Stimulated activated CD4-positive, alpha-beta T cell treated with anti-CD3 and anti-CD28 coated beads, Interleukin-4, amount 100 ng/mL, for 4 hours (primary cell): ENCODE measurements at places on chromosomes 13 and 19.
A peak's percentile ranks its signal among the peaks of the same experiment; 100 is the strongest.

DNA sequence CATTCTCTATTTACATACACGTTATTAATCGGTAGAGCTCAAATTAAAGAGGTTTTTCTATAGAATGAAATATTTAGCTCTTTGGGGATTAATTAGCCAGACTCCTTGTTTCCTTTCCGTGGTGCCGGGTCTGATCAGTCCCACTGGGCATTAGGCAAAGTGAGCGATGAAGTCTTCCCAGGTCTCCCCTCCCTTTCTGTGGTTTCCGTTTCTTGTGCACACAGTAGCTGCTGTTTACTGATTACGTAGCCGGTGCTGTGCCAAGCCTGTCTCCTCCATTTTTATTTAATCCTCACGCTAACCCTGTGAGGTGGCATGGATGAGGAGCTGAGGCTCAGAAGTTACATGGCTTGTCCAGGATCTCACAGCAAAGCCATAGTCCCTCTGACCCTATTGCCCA is 9.0 kb downstream of the SLC25A15 start:
- no peak for DNase-seq

- no peak for DNase-seq
Observed at GRCh38 chr13:78197231-78197630, 278.6 kb upstream of the EDNRB start.

GRCh38 chr19:56840451-56841192 is at the start of the genes PEG3 and ZIM2:
PEG3 (minus strand) TSS chr19:56840726; CDS start chr19:56824655, 16,071 bp downstream.
ZIM2 (minus strand) TSS chr19:56840726; CDS start chr19:56824277, 16,449 bp downstream.
- no peak for DNase-seq

GRCh38 chr13:21638319-21639282 is 32.3 kb upstream of the FGF9 start:
- DNase-seq, result no peak

DNA sequence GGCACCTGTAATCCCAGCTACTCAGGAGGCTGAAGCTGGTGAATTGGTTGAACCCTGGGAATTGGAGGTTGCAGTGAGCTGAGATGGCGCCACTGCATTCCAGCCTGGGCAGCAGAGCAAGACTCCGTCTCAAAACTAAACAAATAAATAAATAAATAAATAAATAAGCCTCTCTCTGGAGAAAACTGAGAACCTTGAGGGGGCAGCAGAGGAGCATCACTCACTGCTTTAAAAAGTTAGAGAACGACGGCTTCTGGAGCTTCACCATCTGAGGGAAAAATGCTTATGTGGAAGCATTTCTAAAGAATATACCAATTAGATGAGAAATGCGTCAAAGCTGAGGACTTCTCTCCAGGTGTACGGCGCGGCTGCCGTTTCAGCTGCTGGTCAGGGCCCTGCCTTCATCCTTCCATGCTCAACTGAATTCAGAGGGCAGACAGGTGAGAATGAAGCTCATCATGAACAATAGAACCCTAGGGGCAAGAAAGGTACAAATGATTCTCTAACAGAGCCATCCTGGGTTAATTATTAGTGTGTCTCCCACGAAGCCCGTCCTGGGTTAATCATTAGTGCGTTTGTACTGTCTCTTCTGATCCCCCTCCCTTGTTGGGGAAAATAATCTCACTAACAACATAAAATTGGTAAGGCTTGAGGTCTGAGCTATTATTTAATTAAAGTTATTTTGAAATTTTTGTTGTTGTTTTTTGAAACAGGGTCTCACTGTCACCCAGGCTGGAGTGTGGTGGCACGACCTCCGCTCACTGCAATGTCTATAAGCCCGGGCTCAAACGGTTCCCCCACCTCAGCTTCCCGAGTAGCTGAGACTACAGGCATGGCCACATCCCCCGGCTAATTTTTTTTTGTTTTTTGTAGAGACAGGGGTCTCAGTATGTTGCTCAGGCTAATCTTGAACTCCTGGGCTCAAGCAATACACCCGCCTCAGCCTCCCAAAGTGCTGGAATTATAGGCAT is 80.1 kb downstream of the IPO5 start:
- no peak for DNase-seq

GRCh38 chr13:45468635-45469034 is 3.9 kb downstream of the COG3 start:
- DNase-seq, result no peak

GRCh38 chr13:24133021-24133795 is 27.3 kb upstream of the SPATA13 start:
- no peak for DNase-seq

GRCh38 chr19:49338691-49339300 is 3.6 kb downstream of the CD37 start:
- DNase-seq, result no peak

DNA sequence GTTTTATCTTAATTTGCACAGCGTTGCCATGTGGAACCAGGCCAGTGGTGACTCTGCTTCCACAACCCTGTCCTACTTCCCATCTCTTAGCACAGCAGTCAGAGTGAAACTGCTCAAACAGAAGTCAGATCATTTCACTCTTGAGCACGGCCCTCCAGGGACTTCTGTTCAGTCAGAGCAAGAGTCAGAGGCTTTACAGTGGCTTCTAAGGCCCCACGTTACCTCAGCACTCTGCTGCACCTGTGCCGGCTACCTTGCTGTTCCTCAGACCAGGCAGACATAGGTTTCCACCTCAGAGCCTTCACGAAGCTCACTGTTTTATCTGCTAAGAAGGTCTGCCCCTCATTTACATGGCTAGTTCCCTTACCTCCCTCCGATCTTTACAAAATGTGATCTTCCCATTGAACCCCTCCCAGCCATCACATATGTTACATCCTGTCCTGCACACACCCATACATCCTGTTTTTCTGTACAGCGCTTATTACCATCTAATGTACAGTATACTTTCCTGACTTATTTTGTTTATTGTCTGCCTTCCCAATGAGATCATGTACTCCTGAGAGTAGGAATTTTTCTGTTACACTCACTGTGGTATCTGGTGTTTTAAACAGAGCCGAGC is 41.6 kb downstream of the TM9SF2 start:
- no peak for DNase-seq

- DNase-seq, result no peak
Observed at GRCh38 chr13:41645331-41645730, 188.0 kb downstream of the RGCC start.

- DNase-seq, result no peak
Observed at GRCh38 chr13:76762721-76763120, 123.5 kb downstream of the KCTD12 start.

- DNase-seq, result no peak
Observed at GRCh38 chr19:44617110-44617880, 3.9 kb downstream of the IGSF23 start.

DNA sequence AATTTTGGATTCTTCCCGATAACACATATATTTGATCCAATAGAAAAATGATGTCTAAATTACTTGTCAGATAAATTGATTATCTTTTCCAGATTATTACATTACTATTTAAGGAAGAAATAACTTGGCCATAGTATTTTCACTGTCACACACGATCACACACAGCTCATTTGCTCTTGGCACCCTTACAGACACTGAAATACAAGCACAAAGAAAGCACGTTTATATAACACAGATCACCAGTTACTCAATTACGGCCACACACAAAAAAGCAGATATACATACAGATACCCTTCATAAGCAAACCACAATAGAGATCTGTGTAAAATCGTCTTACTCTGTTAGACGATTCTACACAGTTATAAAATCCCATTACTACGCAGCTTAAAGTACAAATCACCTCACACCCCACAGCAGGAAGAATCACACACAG is 716 bp upstream of the ZNF420 start:
- no peak for DNase-seq

- no peak for DNase-seq
Observed at GRCh38 chr19:34188408-34188807, 16.1 kb downstream of the LSM14A start.

GRCh38 chr13:45327253-45327955 is 13.6 kb downstream of the TPT1 start:
- DNase-seq, result no peak

- DNase-seq, result no peak
Observed at GRCh38 chr19:17322854-17323253, 11.8 kb downstream of the ANO8 start.

- no peak for DNase-seq
Observed at GRCh38 chr13:26463848-26464247, 93.6 kb upstream of the WASF3 start.

DNA sequence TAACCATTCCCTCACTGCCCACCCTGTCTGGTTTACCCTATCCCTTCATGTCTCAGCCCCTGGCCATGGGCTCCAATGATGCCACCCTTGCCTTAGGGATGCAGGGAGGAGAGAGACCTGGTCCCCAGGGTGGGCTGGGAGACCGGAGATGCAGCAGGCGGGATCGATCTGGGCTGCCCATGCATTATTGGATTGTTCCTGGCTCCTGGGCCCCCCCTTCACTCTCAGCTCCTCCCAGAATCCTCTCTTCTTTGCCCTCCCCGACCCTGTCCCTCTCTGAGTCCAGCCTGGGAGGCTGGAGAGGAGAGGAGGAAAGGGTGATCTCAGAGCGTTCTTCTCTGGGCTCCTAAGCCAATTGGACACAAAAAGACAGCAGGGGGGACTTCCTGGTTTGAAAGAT is 5.8 kb downstream of the KASH5 start:
- DNase-seq, result no peak

- DNase-seq, result no peak
Observed at GRCh38 chr13:80151016-80151415, 189.9 kb downstream of the SPRY2 start.

GRCh38 chr13:59686798-59687394 is 476.8 kb downstream of the DIAPH3 start:
- no peak for DNase-seq

DNA sequence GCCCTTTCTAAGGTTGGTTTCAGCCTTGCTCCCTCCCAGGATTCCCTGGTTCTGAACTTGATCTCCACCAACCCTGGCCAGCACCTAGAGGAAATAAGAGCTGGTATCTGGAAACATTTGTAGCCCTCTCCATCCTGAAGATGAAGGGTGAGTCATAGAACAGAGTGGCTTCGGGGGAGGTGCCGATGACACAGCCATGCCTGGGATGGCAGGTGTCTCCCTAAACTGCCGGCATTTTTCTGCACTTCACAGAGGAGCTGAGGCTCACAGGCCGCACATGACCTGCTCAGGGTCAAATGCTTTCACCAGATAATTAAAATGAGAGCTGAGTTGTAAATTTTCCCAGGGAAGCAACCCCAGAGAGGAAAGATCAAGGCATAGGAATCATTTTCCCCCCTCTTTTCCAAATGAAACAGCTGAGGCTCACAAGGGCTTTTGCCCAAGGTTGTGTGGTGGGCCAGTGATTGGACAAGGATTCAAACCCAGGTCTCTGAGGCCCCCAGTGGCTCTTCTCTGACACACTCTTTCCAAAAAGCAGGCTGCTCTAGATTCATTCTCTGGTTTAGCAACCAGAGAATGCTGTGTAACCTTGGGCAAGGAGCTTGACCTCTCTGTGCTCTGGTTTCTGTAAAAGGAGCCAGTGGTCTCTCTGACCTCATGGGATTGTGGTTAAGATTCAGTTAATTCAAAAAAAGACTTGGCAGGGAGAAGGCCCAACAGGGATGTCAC is 1.2 kb upstream of the SLC25A42 start:
- DNase-seq, result peak; percentile 16

GRCh38 chr19:37931881-37932655 is 25.1 kb downstream of the SIPA1L3 start:
- no peak for DNase-seq

DNA sequence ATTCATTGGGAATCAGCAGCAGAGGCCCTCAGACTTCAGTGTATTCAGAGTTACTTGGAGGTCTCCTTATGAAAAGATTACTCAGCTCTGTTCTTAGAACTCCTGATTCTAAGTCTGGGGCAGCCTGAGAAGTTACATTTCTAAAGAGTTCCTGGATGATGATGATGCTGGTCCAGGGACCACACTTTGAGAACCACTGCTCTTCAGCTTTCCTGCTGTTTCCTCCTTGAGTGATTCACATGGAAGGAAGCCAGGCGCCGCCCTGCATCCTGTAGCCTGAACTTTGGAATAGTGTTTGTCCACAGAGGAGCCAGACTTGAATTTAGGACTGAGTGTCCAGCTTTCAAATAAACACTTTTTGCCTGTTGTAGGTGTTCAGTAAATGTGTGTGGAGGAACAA is 2.9 kb downstream of the CEBPG start:
- no peak for DNase-seq

GRCh38 chr19:54739587-54740497 is 1.5 kb downstream of the KIR2DL3 start:
- no peak for DNase-seq

DNA sequence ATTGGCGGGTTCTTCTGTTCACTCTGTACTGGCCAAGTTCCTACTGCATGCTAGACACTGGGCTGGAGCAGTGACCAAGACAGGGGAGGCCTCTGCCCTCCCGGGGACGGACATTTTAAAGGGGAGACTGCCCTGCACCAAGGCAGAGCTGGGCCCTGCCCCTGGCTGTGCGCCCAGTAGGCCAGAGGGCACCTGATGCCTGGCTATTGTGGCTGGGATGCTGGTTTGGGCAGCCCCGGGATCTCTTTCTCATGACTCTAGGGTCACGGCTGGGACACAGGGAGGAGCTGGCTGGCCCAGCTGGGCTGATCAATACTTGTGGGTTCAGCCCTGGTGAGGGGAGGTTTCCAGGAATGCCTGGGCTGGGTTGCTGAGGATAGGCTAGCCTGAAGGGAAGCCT is 17.7 kb downstream of the LIPE start:
- no peak for DNase-seq

DNA sequence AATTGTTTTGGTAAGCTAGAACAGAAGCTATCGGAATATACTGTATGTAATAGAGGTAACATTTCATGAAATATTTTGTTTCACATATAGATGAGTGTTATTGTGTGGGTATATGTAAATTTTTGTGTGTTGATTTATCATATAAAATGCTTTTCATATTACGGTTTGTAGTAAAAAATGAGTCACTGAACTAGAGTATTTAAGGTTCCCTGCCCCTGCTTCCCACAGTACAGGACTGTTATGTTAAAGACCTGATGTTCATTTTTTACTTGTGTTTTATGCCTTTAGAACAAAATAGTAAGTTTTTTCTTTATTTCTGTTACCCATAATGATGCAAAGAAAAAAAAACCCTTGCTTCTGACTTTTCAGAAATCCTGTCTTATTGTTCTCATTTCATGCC is 243.4 kb downstream of the ENOX1 start:
- no peak for DNase-seq

DNA sequence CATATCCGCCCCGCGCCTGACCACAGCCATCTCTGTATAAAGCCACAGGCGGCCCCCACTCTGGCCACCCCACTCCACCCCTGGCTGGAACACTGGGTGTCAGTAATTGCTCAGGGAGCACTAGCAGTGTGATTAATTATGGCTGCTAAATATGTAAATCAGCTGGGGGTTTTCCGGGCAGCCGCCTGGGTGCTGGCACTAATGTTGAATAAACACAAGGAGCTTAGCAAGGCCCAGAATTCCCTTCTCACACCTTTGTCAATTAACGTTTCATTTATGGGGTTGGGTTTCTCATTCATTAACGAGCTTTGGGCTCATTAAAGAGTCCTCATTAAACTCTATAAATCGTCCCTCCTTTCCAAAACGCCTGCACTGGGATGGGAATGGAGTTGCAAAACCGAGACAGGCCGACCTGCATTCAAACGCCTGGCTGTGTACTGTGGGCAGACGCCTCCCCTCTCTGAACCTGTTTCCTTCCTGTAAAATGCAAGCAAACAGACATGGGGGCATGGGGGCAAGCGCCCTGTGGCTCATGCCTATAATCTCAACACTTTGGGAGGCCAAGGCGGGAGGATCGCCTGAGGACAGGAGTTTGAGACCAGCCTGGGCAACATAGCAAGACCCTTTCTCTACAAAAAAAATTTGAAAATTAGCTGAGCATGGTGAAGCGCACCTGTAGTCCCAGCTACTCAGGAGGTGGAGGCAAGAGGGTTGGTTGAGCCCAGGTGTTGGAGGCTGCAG is 17.7 kb upstream of the OLFM2 start:
- no peak for DNase-seq

GRCh38 chr13:111156421-111156820 is 41.3 kb downstream of the ARHGEF7 start:
- DNase-seq, result no peak
